SHP77 treated with DMSO at 0.1 percent for 48 hours (cell line): ENCODE measurements at places on chromosomes 3 and 15.

DNA sequence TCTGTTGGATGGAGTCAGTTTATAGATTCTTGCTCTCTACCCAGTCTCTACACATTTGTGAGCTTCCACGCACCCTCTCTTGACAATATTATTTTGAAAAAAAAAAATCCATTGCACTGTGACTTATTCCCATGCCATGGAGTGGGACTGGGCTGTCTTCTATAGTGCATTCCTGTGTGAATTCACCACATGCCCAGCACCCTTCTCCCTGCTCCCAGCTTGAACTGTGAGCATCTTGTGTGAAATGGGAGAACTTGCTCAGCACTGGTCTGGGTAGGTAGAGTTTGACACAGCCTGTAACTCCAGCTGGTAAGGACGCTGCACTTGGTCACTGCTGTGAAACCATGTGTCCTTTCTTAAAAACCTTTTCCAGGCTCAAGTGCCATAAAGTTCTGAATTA lies 91.9 kb downstream of the ARNT2 start:
- no peak for DNase-seq

DNA sequence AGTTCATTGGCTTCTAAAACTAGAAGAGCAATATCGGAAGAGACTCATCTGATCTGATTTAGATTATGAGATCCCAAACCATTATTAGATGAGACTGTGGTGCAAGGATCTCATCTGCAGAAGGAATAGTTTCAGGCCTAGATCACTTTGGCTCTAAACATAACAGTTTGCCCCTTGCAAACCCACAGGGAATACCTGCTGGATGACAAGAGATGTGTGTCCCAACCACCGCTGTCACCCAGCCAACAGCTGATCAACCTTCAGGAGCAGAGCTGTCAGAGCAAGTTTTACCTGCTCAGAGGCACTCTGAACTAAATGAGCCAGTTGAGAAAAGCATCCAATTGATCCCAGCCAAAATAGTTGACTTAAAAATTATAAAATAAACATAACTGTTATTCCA lies 64.0 kb upstream of the ST3GAL6 start:
- DNase-seq, result no peak

DNA sequence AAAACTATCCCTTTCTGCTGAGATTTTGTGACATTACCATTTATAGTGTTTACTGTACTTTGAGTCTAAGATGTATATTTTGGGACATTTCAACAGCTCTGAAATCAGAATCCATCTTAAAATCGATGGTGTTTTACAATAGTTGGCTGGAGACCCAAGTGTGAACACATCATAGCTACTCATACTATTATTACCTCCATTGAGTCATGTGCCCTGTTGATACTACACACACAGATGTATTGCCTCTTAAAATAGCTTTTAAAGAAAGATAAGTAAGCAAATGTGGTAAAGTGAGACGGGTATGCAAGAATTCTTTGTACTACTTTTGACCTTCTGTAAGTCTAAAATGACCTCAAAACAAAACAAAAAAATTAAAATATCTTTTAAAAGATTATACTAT lies 6.7 kb downstream of the LMOD3 start:
- no peak for DNase-seq

DNA sequence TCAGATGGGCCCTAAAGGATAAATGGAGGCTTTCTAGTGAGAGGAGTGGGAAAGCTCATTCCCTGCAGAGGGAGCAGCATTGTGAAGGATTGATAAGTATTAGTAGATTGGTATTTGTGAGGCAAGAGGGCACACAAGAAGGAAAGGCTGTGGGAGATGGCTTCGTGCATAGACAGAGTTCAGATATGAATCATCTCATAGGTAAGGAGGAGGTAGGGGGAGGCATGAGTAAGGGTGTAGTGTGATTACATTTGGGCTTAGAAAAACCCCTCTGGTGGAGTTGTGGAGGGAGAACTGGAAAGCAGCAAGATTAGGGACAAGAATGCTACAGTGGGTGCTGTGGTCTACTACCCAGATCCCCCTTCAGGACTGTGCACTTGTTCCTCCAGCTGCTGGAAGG lies 29.6 kb downstream of the ONECUT1 start:
- no peak for DNase-seq

- DNase-seq, result peak; percentile 29
Observed at GRCh38 chr15:98899272-98900021, 108.1 kb downstream of the PGPEP1L start.

GRCh38 chr3:184565421-184566211 lies 4.0 kb downstream of the EPHB3 start:
- DNase-seq, result no peak

DNA sequence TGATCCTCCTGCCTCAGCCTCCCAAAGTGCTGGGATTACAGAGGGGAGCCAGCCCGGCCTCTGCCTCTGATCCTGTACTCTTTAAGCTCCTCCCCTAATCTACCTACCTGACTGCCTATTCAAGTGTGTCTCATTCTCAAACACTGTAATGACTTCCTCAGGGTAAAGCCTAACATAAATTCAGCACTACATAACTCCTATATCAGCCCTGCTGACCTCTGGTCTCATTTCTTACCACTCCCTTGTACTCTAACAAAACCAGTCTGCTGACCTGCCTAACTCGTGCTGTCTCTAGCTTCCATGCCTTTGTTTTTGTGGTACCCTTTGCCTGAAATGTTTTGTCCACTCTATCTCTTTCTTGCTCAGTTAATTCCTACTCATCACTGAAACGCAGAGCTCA lies 172.1 kb upstream of the IL12A start:
- no peak for DNase-seq

DNA sequence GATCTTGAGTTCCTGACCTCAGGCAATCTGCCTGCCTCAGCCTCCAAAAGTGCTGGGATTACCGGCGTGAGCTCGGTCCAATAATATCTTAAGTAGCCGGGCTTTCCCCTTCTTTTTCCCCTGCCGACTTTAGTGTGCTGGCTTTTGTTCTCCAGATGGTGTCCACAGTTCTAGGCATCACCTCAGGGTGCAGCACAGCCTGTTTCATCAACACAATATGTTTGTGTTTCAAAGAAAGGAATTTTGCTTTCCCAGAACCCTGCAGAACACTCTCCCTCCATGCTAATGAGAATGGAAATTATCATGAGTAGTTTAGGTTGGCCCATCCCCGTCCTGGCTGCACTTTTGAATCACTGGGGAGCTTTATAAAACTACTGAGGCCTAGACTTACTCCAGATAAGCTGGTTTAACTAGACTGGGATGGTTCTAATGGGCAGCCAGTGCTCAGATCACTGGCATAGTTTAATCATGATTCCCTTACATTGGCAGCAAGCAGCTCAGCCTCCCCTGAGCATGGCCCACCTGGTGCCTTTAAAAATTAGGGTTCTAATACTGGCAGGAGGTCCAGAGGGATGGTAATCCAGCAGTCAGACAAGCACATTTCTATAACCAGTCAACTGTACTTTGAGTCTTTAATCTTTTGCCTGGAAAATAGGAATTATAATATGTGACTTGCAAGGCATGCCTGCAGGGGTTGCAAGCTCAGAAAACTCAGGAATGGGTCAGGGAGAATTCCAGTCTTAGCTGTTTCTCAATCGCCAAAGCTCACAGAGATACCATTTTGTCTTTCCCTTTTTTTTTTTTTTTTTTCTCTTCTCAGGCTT lies 127.6 kb upstream of the RASGRP1 start:
- no peak for DNase-seq

- DNase-seq, result no peak
Observed at GRCh38 chr3:112736805-112737566, 96.0 kb upstream of the CCDC80 start.

- no peak for DNase-seq
Observed at GRCh38 chr3:68996356-68996995, 17.0 kb downstream of the EOGT start.
